ENCODE measurements at places on chromosomes 5 and 9.
A peak's percentile ranks its signal among the peaks of the same experiment; 100 is the strongest.

GRCh38 chr5:5494489-5495402, 72.3 kb downstream of the ICE1 start:
- DNase-seq, result peak; percentile 51

GRCh38 chr5:74113196-74113540, 487.2 kb downstream of the ARHGEF28 start:
- no peak for DNase-seq

DNA sequence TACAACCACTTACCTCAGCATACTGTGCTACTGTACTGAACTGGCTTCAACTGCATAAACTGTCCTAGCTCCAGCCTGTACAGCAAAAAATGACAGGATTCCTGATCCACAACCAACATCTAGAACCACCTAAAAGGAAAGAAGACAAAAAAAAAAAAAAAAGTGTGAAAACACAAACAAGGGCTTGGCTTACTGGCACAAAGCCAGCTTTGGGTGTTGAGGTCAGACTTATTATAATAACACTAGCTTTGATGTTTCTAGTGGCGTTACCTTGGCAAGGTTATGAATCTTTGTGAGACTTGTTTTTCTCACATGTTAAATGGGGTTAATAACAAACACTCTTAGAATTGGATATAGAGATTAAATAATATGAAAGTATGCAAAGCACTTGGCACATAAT, 148.5 kb upstream of the PUM3 start:
- DNase-seq, result no peak

GRCh38 chr9:129597355-129598088, 23.4 kb downstream of the C9orf50 start:
- no peak for DNase-seq

DNA sequence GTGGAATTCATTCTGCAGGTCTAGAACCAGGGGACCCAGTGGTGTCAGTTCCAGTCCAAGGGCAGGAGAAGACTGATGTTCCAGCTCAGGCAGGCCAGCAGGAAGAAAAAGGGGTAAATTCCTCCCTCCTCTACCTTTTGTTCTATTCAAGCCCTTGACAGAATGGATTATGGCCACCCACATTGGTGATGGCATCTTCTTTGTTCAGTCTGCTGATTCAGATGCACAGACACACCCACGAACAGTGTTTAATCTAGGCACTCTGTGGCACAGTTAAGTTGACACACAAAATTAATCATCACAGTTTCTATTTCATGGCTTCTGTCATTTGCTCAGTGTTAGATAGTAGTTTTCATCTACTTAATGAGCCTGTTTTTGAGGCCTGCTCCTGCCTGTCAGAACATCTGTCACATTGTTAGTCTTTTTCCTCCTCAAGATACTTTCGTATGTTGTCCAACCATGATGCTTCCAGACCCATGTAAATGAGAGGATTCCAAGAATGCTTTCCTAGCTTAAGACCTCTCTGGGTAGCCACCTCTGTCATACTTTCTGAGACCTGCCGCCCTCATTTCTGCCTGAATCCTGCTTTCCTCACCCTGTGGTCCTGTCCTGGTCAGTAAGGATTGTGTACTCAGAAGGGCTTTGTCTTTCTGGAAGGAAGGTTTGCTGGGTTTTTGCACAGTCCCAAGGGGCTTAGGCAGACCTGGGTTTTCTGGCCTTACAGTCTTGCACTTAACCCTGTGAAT, 72.5 kb downstream of the SPIN1 start:
- no peak for DNase-seq

DNA sequence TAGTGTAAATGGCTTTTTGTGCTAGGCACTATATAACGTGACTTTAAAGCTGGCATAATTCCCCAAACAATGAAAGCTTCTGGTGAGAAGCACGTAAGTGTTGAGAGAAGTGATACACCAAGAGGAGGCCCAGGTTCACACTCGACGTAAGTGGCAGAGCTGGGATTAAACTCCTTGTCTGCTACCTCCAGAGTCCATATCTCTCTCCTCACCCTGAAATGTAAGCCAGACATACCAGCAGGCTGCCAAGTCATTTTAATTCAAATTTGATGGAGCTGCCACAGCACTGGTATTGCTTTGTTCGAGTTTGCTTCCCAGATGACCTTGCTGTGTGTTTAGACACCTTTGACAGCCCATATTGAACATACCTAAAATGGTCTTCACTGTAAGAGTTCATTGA, 319.7 kb downstream of the GLIS3 start:
- no peak for DNase-seq

GRCh38 chr5:178218237-178218776, 14.0 kb downstream of the HNRNPAB start:
- DNase-seq, result no peak

DNA sequence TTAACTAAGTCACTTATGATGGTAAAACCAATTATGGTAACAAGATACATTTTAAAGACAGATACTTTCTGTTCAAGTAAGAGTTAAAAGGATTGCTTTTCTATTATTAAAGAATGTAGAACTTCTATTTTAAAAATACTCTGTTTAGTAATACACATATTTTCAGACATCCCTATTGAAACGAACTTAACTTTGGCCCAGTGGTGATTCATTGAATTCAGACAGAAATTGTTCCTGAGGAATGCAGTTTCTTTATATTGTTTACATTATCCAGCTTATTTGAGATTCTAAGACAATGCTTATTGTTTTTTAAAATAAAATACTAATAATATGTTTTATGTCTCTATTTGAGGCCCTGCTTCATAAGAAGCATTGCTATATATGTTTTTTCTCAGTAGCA, 816.4 kb downstream of the SEMA5A start:
- DNase-seq, result no peak

GRCh38 chr5:24510523-24510988, 134.2 kb downstream of the CDH10 start:
- no peak for DNase-seq

- no peak for DNase-seq
Measured at GRCh38 chr5:73624888-73625287, 1.1 kb upstream of the ARHGEF28 start.

DNA sequence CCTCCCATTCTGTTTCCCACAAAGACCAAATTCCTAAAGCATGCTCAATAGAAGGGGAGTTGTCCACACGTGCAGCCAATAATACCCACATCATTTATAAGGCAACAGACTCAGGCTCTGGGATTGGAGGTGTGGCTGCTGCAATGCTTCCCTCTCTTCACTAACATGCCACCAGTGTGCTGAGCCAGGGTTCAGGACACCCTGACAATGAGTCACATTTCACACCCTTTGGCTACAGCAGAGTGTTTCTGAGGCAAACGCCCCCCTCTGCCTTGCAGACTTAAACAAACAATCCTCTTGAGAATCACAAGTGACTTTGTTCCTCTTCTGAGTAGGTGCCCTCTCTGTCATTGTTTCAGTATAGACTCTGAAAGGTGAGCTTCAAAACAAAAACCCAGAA, 189.3 kb upstream of the TLE4 start:
- DNase-seq, result no peak

GRCh38 chr5:83126501-83126900, 49.2 kb downstream of the XRCC4 start:
- DNase-seq, result no peak

DNA sequence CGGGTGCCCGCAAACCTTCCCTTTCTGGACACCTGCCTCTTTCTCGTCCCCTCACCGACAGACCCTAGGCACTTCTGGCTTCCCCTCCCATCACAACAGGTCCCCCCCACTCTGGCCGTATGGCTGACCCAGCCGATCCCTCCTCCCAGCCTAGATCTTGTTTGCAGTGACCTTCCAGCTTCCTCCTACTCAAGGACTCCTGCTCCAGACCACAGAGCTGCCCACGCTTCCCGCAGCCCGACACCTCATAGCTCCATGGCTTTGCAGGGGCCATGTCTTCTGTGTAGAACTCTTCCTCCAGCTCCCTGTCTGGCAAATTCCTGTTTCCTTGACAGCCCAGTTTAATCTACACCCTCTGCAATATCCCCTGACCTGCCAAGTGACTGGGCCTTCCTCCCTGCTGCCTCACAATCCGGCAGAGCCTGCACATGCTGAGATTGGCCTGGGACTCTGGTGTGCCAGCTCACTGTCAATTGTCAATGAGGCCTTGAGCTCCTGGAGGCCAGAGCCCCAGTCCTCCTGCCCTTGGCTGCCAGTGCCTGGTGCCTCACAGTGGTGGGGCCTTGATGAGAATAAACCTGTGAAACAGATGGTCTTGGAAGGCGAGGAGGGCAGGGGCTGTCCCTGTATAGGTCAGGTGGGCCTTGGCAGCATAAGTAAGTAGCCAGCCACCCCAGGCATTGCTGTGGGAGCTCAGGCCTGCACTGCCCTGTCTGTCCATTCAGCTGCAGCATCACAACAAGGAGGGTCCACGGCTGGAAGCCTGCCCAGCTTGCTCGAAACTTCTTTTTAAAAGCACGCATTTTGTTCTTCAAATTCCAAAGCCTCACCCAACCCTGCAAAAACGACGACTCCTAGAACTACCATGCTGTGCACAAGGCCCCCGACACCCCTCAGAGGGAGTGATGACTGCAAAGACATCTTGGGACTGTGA, 50.5 kb downstream of the GADD45G start:
- DNase-seq, result no peak

DNA sequence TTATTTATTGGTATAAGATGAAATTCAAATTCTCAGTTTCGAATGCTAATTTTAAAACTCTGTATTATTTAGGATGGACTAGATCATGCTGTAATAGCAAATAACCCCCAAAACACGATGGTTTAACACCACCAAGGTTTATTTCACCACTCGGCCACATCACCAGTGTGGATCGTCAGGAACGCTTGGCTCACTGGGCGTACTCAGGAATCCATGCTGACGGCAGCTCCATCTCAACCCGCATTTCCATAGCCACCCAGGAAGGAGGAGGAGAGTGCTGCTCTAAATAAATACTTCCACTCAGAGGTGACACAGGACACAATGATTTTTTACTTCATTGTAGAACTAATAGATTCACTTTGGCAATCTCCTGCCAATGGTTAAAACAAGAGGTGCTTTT, 347.4 kb downstream of the SH3GL2 start:
- DNase-seq, result no peak

DNA sequence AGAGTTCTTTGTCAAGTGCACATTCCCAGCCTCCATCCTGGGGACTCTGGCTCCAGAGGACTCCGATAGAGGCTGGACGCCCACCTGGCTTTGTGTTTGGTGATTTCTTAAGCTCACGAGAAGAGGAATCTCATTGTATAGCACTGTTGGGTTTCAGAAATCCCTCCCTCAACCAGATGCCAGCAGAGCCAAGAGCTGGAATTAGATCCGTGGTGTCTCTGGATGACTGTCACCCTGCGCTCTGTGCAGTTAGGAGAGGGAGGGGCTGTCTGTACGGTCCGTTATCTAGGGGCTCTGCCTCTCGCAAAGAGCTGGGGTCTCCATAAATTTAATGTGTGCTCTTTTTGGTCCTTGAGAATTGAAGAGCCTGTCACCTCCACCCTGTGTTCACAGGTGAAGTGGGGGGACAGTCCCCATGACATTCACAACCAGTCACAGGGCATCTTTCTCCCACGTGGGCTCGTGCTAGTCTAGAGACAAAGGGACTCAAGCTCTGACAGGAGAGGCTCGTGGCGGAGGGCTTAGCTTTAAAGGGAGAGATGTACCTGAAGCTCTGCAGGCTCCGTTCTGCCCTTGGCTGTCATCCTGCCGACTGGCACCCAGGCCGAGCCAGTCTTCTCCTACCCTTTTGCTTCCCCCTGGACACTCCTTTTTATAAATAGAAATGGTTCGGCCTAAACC, 41.4 kb downstream of the FAM78A start:
- DNase-seq, result no peak

GRCh38 chr5:72468606-72469005, 38.6 kb downstream of the ZNF366 start:
- no peak for DNase-seq

DNA sequence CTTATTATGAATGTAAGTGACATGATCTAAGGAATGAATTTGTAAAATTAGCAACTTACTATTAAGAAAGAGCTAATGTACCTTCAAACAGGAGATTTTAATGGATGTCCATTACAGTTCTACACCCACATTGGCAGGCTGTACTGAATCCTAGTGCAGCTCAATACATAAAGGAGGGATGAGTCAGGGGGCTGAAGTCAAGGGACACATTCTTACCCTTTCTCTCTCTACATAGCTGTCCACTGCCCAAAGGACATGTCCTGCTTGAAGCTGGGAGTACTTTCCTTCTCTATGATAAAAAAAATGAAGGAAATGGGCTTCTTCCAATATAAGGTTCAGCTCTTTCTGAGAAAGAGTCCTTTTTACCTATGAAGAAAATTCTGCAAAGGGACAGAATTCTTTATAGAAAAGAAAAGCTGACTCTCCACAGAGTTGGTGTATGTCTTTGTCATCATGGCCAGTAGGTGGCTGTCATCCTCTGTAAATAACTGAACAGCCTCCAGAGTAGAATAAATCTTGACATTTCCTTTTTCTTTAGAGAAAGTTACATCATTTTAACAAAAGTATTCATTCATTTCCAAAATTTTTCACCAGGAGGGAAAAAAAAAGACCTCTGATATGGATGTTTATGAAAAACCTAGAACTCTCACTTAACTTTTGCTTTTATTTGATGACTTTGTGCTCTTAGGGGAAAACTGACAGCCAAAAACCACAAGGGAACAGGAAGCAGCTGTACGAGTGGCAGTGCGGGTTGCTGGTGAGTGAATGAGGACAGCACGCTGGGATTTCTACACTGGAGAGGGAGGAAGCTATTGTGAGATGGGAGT, 13.1 kb upstream of the IFNA14 start:
- no peak for DNase-seq

- DNase-seq, result no peak
Measured at GRCh38 chr9:137244486-137245449, 3.7 kb downstream of the TUBB4B start.

GRCh38 chr5:123710031-123710430, 198.1 kb downstream of the CSNK1G3 start:
- DNase-seq, result no peak

DNA sequence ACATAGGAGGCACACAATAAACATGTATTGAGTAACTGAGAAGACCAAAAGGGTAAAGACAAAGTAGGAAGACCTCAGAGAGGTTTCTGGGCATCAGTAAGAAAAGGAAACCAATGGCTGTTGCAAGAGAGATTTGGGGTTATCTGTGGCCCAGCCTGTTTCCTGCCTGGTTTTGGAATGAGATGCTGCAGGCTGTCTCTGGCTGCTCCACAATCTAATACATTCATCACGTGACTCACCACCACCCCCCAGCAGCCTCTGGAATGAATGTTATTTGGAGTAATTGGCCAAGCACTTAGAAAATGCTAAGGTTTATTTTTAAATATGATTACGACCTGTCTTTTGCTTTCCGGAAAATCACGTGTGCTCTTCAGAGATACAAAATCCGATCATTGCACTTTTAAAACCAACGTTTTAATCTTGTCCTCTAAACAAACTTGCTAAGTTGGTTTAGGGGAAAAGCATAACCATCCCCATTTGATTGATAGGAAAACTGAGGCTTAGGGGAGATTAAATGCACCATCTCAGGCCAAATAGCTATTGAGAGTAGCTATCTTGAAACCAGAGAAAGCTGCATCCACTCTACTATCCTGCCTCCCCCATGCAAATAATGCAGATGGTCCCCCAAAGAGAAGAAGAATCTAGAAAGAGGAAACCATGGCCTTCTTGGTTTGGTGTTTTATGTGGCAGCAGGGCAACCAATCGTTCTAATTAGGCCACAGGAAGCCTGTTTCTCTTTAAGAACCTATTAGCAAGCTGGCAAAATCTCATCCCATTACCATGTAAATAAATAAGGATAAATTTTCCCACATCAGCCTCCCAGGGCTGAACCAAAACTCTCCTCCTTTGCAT, 151.8 kb upstream of the ADRA1B start:
- no peak for DNase-seq
